ENCODE measurements at places on chromosomes 4 and X.

DNA sequence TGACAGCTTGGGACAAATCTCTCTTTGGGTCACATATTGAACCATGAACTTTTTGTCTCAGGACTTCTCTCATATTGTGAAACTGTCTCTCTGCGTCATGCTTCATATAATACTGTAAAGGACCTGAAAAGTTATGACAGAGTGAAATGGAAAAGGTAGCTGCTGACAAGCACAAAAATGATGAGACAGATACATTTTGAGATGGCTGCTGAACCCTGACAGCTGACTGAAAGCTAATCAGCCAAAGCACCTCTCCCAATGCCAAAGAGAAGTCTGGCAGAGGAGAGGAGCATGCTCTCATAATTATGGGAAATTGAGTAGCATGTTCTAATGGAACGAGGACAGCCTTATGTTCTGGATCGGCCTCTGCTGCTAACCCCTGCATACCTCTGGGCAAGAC, 873.4 kb upstream of the ADGRL3 start:
- DNase-seq, result no peak

DNA sequence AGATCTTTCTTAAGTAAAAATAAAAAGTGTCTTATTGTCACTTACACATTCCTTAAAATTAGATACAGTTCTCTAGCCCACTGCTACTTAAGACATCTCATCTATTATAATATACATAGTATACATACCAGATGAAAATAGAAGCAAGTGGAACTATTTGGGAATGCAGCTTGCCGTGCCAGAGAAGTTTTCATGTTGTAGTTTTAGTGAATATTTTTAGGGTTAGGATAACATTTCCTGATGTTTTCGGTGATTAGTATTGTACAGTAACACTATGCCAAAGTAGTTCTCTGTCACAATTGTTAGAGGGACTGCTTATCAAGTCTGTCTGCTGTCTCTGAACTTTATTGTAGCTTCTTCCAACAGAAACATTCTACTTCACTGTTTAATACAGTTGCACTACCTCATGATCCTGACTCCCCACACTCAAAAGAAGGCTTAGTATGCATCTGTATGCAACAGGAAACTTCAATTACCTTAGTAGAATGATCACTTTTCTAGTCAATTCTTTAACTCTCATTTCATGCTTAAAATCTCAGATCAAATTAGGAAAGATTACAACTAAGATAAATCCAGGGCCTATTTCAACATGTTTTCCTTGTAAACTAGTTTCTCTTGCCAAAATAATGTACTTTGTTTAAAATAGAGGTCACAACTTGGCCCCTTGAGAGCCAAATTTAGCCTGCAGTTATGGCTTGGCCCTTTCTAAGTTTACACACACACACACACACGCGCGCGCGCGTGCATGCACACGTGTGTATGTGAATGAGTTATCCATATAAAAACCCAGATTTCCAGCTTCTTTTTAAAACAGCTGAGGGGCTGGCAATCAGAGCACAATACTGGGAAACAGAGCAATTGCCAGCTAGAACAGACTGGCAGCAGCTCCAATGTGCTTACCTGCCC, 42.3 kb upstream of the SRPX start:
- no peak for DNase-seq

DNA sequence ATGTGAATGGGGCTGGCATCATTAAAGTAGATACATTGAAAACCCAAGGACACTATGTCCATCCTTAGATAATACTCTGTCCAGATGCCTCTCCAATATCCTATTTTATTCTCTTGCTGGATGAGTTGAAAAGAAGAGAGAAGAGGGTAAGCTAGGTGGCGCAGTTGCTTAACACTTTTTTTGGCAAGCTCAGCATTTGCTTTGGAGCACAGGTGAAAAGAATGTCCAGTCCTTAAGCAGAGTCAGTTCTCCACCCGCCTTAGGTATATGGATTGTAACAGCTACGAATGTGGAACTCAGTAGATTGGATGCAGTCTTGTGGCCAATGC, 208.4 kb downstream of the NWD2 start:
- peak; percentile 13 for DNase-seq

- no peak for DNase-seq
Observed at GRCh38 chrX:48919360-48919841, 577 bp upstream of the PIM2 start.

- DNase-seq, result no peak
Observed at GRCh38 chrX:140505421-140506337, 810 bp upstream of the SOX3 start.

DNA sequence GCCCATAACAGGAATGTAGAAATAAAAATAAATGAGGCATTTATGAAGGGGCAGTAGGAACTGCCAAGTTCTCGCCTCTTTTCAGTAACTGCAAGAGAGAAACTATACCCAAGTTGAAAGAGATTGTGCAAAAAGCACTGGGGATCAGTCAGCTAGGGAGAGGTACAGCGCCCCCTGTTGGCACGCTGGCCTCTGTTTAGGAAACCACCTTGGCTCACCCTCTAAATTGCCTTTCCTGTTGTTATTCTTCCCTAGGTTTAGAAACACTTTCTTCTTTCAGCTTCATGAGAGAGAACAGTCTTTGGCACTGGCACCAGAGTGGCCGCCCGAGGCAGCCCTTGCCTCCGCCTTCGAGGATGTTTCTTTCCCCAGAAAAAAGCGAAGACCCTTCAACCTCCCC, 348.5 kb downstream of the MID1IP1 start:
- DNase-seq, result peak; percentile 9

GRCh38 chr4:176186067-176186466, 9.3 kb downstream of the SPATA4 start:
- DNase-seq, result no peak

DNA sequence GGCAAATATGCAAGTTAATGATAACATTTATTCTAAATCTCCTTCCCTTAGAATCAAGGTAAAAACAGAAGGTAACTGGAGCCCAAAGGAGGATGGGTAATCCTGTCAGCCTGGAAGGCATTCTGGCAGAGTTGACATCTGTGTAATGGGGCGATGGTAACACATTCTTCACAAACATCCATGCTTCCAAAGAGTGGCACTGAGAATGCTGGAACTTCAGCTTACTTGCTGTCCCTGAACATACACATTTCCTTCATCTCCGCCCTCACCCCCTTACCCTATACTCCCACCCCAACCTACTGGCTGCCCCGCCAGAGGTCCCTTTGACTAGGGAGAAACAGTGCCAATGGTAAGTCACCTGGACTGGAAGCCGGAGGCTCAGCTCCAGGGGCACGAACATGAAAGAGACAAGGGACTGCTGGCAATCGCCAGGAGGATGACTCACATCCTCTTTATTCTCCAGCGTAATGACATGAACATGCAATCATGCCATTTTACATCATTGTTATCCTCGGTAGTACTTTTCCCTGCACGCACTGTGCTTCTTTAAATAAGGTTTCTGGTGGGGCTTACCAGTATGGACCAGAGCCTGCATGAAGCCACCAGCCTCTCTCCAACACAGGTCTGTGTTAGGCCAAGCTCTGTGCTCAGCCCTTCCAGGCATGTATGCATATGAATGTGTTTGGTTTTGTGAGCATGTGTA, 694.2 kb upstream of the TENM3 start:
- no peak for DNase-seq

DNA sequence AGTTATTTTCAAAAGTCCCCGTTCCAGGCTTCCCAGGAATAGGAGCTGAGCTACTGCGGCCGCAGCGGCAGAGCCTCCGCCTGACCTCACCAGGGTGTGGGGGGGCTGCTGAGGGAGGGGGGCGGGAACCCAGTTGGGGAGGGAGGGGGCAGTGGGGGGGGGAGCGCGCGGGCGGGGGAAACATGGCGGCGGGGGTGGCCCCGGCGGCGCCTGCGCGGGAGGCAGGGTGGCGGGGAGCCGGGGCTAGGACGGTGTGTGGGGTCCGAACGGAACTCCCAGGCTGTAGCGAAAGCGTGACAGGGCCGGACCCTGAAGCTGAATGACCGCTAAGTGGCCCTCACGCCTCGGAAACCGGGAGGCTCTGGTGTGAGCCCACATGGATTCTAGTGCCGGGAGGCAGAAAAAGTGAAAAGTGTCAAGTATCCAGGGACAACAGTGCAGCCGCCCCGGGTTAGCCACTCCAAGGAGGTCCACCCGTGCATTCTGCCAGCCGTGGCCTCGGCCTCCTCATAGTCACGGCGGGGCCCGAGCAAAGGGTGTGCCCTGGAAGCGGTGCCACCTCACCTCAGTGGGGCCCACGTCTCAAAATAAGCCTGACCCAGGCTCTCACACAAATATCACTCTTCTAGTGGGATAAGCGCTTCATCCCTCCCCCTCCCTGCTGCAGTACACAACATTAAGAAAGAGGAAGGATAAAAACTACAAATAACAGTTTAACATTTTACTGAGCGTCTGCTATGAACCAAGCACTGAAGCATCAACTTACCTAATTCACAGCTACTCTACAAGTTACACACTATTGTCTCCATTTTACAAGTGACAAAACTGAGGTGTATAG, at the start of gene KLHL13:
Gene KLHL13 (minus strand): TSS at position 98 of the 838 bp plus-strand sequence. CDS start 88,337 bp downstream, outside the sequence.
- DNase-seq, result peak; percentile 25

- peak; percentile 31 for DNase-seq
Observed at GRCh38 chrX:48574270-48575266, at the start of gene RBM3. Gene RBM3, plus strand, starts transcription at chrX:48574484. Its CDS starts 697 bp downstream, at chrX:48575181.

GRCh38 chr4:101218346-101218745, 129.0 kb downstream of the PPP3CA start:
- no peak for DNase-seq

- no peak for DNase-seq
Observed at GRCh38 chr4:170818786-170819185, 729.0 kb upstream of the AADAT start.

DNA sequence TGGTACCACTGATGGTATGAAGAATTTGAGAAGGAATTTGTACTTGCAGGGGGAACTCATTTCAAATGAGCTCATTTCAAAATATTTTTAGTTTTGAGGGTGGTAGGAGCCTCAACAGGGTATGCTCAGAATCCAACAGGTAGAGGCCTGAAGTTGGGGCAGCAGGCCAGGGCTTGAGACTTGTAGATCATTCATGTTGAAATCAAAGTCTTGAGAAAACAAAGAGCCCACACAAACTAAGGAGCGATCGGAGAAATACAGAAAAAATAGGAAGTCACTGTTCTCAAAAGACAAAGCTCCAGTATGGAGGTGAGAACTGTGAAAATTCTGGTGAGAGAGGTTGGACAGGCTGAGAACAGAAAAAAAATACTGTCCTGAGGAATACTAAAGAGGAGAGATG, 979 bp upstream of the SLC9A6 start:
- no peak for DNase-seq

- no peak for DNase-seq
Observed at GRCh38 chr4:123064390-123064789, 142.0 kb upstream of the NUDT6 start.

All from caudate nucleus (tissue), 63 donors.